ENCODE measurements at places on chromosomes 4 and X.

GRCh38 chr4:46730075-46730474 lies 179.0 kb downstream of the COX7B2 start:
- DNase-seq = no peak

DNA sequence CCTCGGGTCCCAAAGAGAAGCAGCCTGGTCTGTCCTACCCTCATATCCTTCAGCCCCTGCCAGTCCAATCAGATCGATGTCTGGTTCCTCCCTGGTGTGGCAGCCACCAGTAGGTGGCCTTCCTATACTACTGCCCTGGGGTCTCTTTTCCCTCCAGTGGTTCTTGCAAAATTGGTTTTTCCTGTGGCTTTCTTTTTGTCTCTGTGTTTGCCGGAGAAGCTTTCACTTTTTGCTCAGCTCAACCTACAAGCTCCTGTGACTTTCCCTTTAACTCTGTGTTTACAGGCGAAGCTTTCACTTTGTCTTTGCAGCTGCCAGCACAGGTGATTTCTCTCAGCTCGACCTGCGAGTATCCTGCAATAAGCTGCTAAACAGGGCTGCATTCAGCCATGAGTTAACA lies 46.8 kb downstream of the UGT2A3 start:
- DNase-seq = peak; percentile 31

GRCh38 chr4:8308144-8308543 lies 38.6 kb downstream of the HTRA3 start:
- no peak for DNase-seq

GRCh38 chr4:186485561-186486062 lies 69.8 kb downstream of the MTNR1A start:
- DNase-seq = peak; percentile 16

- no peak for DNase-seq
Observed at GRCh38 chr4:57042711-57043169, 64.0 kb downstream of the POLR2B start.

GRCh38 chr4:4559596-4559995 lies 17.7 kb upstream of the STX18 start:
- no peak for DNase-seq

DNA sequence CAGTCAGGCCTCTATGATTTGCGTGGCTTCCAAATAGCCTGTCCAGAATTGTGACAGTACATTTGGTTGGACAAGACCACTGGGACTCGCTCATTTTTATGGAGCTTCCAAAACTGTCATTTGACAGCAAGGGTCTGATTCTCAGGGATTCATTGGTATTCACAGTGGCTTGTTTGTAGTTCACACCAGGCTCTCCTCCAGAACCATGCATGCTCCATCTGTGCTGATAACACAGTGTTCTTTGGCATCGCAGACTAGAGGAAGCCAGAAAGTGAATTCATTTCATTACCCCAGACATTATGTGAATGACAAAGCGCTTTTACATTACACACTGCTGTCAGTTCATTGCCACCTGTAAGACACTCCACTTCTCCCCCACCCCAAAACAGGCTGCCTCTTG lies 208.3 kb downstream of the ARHGAP10 start:
- DNase-seq = no peak

DNA sequence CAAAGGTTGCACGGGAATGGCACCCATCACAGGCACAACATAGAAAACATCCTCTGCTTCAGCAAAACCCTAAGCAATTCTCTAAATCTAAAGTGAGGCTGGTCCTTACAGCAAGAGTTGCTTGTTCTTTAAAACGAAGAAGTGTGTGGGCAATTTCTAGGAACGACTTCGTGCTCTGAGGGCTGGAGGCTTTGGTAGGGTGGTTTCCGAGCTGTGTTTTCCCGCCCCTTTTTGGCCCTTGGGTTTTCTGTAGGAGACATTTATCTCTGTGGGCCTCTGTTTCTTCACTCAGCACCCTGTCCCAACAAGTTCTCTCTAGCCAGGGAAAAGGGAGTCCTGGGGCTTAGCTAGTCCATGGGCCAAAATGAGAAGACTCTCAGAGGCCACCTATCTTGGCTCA lies 84.2 kb downstream of the SLC2A9 start:
- DNase-seq = no peak

DNA sequence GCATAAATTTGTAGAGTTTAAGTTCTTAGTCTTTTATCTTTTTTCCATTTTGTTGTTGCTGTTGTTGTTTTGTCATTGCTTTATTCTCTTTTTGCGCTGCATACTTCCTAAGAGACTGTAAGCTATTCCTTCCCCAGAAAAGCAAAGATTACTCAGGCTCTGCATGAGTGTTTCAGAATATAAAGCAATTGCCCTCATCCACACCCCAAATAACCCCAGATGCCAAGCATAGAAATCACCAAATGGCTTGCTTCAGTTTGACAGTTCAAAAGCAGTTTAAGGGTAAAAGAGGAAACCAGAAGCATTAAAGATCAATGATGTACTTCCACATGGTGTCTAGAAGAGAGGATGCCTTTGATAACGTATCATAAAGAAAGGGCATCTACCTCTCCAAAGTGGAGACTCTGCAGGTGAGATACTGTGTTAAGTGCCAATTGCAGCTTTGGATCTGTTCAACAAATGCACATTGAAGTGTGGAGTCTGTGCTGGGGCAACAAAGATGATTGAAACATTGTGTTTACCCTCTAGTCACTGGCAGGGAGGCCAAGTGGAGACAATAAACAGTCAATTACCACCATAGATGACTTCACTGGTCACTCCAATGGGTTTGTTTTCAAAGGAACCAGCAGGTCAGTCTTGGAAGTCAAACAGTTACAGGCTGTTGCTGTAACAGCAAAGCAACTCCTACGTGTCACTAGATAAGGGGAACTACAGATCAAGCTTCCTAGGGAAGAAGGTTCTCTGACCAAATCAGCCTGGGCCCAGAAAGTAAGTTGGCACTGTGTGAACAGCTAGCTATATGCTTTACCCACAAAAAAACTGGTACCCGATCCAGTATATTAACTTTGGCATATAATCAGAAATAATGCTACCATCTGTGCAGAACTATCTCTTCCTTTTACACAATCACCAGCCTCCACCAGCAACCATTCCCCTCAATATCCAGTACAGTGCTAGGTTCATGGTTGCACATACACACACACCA lies 40.6 kb upstream of the IL21 start:
- DNase-seq = no peak

GRCh38 chrX:69133921-69134542 lies 31.2 kb downstream of the PJA1 start:
- DNase-seq = peak; percentile 4

DNA sequence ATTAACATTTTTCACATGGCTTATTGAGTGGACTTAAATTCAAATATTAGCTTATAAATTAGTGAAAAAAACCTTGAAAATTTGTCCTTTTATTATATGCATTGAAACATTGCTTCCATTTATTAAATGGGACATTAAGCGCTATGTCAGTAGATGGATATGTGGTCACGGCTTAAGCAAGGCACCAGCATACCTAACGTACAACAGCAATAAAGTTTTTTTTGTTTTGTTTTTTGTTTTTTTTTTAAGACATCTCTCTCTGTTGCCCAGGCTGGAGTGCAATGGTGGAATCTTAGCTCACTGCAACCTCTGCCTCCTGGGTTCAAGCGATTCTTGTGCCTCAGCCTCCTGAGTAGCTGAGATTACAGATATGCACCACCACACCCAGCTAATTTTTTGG lies 31.6 kb downstream of the PGM2 start:
- no peak for DNase-seq

DNA sequence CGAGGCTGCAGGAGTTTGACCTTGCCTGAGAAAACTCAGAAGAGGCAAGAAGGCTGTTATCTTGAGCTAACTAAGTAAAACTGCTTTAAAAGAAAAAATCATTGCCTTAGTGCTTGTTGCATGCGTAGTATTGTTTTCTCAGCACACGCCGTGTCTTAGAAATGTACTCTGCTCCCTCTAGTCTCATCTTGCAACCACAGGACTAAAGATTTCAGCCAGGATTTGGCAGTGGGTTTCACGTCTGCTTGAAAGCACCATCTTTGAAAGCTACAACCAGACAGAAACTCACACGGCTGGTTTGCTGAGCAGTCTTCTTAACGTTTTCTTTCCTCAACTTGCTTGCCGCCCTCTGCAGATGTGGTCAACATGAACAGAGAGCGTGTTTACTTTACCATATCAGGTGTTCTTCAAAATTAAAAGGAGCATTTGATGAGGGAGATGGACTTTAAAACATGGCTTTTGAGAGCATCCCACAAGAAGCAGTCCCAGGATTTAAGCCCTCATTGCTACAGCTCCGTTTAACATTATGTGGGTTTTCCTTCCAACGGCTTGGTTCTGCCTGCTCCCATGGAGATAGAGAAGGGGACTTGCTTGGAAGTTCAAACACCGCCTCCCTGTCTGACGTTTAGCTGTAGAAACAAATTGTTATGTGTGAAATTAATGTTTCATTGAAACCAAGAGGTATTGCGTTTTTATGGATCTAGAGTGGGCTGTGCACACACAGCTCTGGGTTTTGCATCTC lies 3.4 kb downstream of the SORCS2 start:
- DNase-seq = no peak

DNA sequence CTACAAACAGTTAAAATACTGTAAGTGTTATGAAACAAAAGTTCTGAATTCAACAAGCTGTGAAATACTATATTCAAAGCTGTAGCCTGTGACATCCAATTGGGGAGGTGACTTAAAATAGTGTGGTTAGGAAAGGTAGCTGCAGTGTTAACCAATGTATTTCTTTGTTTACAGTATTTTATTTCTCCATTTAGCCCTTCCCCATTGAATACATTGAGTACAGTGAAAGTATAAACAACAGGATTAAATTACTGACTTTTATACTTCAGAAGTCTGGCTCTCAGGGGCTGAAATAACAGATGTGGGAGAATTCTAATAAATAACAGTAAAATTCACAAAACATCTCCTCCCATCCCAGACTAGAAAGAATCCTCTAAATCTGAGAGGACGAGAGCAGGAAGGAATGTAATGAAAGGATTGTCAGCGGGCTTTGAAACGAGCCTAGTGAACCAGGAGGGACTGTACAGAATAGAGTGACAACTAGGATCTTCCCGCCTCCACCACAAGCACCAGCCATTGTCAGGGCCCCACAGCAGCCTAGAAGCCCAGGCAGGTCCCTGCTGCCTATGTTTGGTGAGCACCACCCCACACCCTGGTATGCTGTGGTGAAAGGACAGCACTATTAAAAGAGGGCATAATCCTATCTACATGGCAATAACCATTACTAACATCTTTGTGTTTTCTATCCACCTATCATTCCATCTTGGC lies 73.7 kb downstream of the SPCS3 start:
- no peak for DNase-seq

DNA sequence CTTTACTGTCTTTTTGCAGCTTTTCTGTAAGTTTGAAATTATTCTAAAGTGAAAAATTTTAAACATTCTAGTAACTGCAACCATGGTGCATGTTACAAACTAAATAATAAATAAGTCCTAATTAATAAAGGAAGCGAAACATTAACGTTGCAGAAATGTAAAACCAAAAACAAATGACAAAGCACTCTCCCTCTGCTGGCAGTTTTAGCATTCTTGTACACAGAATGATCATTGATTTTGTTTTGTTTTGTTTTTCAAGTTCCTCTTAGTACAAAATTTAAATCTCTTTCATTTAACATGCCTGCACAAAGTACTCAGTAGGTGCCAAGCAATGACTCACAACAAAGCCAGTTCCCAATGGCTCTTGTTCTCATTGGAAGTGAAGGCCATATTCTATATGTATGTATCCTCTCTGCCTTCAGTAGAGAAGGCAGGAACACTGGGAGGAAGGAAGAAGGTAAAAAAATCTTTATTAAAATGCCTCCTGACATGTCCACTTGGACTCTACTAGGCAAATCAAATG lies 13.7 kb upstream of the TMSB4X start:
- DNase-seq = no peak

- no peak for DNase-seq
Observed at GRCh38 chr4:104795264-104795939, 300.7 kb upstream of the CXXC4 start.

GRCh38 chr4:23068287-23068686 lies 375.6 kb downstream of the GBA3 start:
- DNase-seq = no peak

DNA sequence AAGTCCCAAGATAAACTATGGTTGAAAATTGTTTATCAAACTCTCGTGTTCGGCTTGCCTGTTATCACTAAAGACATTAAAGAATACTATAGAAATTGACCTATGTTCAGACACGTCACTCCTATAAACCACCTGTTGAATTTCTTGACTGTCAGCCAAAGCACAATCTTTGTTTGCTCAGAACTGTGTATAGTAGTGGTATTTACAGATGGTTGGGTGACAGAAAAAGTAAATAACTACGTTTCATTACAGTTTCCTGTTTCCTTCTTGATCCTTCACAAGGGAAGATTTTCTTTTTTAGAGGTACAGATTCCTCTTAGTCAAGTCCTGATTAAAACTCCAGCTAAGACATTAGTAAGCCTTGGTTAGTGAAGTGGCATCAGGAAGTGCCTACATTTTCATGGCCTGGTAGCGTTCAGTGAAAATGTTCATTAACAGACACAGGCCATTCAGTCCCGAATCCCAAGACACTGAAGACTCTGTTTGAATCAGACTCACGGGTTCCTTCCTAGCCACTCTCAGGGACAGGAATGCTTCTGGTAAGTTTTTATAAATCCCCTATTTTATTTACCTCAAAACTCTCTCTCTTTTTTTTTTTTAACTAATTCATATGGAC lies at the start of gene SMIM31:
TSS of gene SMIM31 (plus strand) at position 259 of the 616 bp plus-strand sequence. CDS start 16,313 bp downstream, outside the sequence.
- peak; percentile 24 for DNase-seq

DNA sequence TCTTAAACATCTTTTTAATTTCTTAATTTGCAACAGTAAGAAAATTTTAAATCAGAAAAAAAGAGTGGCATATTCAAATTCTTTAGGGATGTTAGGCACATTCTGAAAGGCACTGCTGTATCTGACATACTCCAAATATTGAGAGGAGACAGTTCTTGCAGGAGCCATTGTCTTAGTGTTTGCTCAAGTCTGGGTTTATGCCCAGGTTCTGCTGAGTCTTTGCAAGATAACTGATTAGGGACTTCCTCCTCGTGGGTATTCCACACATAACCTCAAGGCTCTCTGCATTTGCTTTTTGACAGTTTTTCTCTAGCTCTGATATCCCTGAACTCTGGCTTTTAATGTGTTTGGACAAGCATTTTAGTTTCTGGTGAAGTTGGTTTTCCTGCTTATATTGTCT lies 52.6 kb downstream of the RPS3A start:
- DNase-seq = peak; percentile 12

DNA sequence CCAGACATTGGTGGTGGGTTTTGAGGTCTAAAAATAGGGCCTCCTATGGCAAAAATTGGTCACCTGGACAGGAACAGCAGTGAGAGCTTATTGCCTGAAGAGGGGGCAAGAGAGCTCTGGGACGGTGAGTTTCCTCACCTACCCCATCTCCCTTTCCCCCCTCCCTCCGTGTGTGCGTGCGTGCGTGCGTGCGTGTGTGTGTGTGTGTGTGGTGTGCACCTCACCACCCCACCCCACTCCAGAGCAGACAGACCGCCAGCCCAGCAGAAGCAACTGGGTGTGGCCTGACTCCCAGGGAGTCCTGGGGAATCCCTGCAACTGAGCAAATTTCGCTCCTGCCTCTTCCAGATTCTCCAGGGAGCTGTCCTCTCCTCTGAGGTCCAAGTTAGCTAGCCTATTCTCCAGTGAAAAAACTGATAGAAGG lies 44.7 kb downstream of the PRPS1 start:
- DNase-seq = peak; percentile 58

- no peak for DNase-seq
Observed at GRCh38 chr4:127622621-127622920, 10.2 kb upstream of the INTU start.

- DNase-seq = no peak
Observed at GRCh38 chrX:147891896-147892295, 19.8 kb upstream of the FMR1 start.

Data from prostate gland (tissue), 2 donors.